ENCODE measurements at places on chromosomes 4 and X.

- no peak for DNase-seq
Observed at GRCh38 chrX:131264053-131264452, 25.1 kb downstream of the IGSF1 start.

DNA sequence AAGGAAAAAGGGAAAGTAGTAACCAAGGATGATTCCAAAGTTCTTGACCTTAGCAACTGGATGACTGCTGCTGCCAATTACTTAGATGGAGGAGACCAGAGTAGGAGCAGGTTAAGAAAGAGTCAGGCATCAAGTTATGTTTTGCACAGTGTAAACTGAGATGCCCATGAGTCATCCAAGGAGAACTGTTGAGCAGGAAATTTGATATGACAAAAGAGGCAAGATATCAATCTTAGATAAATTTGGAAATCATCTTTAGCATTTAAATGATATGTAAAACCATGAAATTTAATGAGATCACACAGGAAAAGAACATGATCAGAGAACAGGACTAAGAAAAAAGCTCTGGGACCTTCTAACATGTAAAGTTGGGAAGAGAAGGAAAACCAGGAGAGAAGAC is 361.3 kb downstream of the OPHN1 start:
- DNase-seq, result no peak

- DNase-seq, result no peak
Observed at GRCh38 chr4:48949086-48949485, 37.0 kb upstream of the CWH43 start.

- DNase-seq, result no peak
Observed at GRCh38 chr4:123833171-123833643, 436.6 kb downstream of the SPRY1 start.

Data from stimulated activated CD4-positive, alpha-beta T cell treated with anti-CD3 and anti-CD28 coated beads, Interleukin-15, amount 100 ng/mL, for 1 hour (primary cell).